ENCODE measurements at places on chromosomes 2 and 18. TPM values are rescaled to one million over a fixed set of nuclear protein-coding genes. Genes with fewer than 3 reads are reported as not detected.

DNA sequence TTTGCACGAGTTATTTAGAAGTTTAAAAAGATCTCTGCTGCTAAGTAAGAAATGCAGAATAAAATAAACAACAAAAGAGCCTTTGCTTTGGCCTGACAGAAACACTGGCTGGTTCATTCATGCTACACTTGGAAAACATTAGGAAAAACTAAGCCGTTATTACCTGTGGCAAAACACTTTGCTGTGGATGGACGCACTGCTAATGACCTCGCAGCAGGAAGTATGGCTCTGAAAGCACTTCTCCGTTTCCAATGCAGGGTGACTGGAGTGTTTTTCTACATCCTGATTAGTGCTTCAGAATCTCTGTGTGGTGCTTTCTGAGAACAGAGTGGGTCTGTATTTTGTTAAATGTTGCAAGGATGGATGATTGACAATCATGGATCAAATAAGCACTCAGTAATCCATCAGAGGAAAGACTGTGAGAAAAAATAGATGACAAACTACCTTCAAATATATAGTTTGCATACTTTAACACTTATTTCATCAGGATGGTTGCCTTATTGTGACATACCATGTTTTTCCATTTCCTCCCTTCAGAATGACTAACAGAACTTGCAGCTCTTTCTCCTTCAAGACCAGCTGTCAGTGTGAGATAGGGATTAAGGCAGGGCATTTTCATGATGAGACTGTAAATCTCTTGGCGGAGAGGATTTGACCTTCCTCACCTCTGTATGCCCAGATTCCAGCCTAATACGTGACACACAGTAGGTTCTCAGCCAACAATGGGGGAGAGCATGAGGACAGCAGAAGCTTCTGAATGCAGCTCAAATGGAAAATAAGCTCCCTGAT is 38.0 kb downstream of the LINC00305 start:
- DNase-seq, result no peak

The EEF1B2 gene
- 881 TPM for total RNA-seq

- no peak for DNase-seq
Measured at GRCh38 chr18:58761241-58761969, 90.1 kb downstream of the MALT1 start.

- DNase-seq, result no peak
Measured at GRCh38 chr2:23596316-23596885, 211.4 kb downstream of the KLHL29 start.

DNA sequence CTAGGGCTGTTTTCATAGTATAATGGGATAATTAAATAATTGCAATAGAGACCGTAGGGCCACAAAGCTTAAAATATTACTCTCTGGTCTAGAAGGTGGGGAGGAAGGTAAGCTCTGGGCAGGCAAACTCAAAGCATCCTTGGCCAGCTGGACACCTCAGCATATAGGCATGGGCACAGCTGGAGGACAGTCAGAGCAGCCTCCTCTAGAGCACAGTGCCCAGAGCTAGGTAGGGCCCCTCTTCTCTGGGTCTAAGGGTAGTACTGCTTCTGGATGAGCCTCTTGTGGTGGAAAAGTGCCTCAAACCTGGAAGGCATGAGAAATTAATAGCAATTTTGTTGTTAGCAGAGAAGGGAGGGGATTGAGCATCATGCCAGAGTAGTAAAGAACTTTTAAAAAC is 291.3 kb upstream of the FBXO11 start:
- DNase-seq, result no peak
